Right kidney (tissue), 9 donors: ENCODE measurements at places on chromosomes 11 and 22.

DNA sequence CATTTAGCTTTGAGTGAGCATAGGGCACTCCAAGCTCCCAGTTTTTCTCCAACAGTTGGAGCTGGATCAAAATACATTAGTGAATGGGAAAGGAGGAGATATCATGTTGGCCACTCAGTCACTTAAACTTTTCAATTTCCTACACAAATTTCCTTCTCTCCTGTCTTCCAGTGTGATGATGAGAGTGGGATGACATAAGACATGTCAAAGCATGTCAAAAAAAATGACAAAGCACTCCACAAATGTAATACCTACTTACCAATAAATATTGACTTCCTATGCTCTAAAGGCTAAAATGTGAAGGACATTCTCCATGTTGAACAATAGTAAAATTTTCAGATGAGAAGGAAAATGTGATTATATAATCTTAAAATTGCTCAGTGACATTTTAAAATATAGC lies 1.5 kb upstream of the GRM5 start:
- no peak for DNase-seq

DNA sequence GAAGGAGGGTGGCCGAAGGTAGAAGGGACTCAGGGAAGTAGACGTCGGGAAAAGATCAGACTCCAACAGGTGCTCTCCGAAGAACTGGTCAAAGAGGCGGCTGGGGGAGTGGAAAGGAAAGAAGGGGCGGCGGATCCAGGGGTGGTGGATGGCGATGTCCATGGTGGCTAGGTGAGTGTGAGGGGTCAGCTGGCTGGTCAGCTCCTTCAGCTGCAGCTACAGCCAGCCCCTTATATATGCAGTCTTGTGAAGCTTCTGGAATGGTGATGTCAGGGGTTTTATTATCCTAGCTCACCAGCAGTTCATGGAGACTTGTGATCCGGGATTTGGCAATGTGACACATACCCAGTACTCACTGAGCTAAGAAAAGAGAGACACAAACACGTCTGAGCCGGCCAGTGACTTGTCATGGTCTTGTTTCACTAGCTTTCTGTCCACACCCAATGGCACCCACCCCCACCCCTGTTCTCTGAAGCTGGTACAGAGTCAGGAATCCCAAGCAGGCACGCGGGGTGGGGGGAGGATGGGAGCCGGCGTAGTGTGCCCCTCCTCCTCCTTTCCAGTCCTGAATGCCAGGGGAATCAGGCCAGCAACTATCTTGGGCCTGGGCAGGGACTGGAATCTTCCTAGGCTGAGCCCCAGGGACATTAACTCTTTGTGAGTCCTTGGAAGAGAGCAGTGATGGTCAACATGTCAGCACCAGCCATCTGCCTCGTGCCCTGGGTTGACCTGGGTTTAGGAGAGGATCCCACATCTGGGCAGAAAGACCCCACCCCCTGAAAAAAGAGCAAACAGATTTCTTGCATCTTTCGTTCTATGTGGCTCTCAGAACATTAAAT lies at the start of gene CRYAB:
CRYAB (minus strand) TSS at position 208 of the 839 bp plus-strand sequence; CDS start at position 162, 46 bp downstream.
- peak; percentile 63 for DNase-seq

- DNase-seq, result no peak
These were observed 39.5 kb downstream of the LMO1 start for GRCh38 chr11:8224161-8224591.

GRCh38 chr11:132430429-132431062 lies 1060.1 kb downstream of the NTM start:
- DNase-seq, result peak; percentile 63

DNA sequence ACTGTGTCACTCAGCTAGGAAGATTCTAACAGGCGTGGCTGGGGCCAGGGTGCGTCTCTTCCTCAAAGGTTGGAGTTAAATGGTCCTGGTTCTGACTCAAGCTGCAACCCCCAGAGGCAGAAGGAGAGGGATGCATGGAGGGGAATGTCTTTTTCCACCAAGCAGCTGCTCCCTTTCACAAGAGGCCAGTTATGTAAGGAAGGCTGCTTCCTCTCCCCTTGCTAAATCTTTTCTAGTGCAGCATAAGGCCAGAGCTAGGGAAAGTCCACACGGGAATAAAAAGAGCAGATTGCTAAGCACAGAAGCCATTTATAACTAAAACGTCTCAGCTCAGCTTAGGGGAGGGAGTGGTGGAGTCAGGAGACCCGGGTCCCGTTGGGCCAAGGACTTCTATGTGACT lies 10.0 kb downstream of the PVALB start:
- DNase-seq, result no peak

DNA sequence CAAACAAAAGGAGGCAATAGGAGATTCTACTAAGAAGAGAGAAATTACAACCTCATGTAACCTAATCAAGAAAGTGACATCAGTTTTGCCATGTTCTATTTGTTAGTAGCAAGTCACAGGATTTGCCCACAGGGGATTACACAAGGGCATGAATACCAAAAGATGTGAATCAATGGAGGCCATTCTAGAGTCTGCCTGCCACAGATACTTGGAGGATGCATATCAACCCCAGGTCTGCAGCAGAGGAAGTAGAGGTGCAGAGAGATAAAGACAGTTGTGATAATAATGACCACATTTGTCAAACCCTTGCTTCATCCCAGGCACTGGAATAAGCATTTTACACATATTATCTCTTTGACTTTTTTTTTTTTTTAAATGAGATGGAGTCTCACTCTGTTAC lies 2.4 kb upstream of the ASCC2 start:
- no peak for DNase-seq

- no peak for DNase-seq
These were observed 46.1 kb downstream of the MYH9 start for GRCh38 chr22:36341640-36342041.

- DNase-seq, result no peak
These were observed 390.1 kb downstream of the CTTN start for GRCh38 chr11:70788248-70789022.

DNA sequence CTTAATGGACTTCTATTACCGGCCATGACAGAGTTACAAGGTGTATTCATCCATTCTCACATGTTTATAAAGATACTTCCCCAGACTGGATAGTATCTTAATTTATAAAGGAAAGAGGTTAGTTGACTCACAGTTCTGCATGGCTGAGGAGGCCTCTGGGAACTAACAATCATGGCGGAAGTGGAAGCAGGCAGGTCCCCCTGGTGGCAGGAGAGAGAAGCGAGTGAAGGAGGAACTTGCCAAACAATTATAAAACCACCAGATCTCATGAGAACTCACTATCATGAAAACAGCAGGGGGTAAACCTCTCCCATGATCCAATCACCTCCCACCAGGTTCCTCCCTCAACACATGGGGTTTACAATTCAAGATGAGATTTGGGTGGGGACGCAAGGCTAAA lies 170.0 kb upstream of the PDGFD start:
- DNase-seq, result no peak

DNA sequence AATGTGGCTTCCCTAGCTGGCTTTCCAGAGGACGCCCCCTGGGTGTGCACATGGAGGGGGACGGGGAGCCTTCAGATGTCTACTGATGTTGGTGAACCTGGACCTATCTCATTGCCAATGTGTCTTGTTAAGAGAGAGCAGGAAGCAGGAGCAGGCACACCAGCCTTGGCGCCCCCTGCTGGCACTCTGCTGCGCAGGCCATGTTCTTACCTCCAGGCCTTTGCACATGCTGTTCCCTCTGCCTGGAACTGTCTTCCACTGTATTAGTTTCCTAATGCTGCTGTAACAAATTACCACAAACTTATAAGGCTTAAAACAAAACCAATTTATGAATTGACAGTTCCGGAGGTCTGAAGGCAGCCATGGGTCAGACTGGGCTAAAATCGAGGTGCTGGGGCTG lies 23.6 kb upstream of the MN1 start:
- no peak for DNase-seq

DNA sequence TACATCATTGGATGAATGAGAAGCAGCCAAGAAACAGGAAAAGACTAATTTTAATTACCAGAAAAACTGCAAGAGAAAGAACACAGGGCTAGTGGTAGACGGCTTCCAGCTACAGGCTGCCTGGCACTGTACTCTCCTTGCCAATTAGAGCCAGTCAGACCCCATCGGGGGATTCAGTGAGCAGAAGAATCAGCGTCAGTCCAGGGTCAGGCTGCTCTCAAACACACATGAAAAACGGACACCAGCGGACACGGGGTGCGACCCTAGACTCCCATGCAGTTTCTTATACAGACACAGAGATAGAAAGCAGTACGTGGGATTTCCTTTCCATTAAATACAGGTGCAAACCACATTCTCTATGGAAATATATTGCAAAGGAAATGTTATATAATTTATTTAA lies 1.1 kb upstream of the CNTN5 start:
- peak; percentile 60 for DNase-seq

- DNase-seq, result no peak
These were observed 717 bp upstream of the SLC7A4 start for GRCh38 chr22:21032868-21033688.

DNA sequence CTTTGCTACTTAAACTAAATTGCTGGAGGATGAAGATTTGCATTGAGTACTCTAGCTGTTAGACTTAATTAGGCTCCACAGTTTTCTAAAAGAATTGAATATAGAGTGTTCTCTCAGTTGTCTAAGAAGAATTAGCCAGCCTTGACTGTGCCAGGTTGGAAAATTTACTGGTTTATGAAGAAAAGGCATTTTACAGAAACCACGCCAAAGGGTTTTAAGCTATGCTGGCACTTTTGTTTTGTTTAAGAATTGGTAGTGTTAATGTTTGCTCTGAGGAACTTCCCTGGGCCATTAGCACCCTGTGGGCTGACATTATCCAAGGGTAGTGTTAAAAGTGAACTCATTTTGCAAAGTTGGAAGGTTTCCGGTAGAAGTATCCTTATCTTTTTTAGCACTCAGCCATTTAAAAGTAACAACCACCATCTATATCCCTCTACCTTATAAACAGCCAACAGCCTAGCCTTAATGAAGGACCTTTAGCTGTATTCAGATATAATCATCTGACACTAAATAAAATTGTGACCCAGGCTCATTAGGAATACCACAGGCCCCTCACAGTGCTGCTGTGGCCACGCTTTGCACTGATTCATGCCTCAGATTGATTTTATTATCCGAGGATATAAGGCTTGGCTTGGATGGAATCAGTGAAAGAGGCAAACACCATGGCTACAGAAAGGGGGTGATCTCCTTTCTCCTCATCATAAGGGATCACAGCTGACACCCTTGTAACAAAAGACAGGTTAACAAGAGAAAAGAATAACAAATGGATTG lies 158.9 kb downstream of the NCAM1 start:
- DNase-seq, result no peak
